Left ventricle myocardium inferior (tissue), 1 donor: ENCODE measurements at places on chromosomes 16 and 17. TPM values are rescaled to one million over a fixed set of nuclear protein-coding genes. Genes with fewer than 3 reads are reported as not detected.

GRCh38 chr16:28163699-28164098 is 48.1 kb downstream of the XPO6 start:
- no peak for DNase-seq

DNA sequence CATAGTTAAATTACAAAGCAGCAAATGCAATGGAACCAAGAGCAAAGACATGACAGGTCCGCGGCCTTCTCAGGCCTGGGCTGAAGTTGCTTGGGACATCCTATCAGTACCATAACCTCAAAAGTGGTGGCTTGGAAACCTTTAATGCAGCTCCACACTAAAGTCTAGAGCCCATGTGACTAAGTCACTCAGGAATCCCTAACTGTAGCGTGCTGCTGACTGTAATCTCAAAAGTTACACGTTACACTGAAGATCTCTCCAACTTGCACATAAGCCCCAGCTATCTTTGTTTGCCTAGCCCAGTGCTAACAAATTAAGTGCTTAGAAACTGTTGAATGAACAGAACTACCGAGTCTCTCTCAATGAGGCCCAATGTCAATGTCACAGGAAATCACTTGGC is 27.8 kb downstream of the NUP88 start:
- no peak for DNase-seq

DNA sequence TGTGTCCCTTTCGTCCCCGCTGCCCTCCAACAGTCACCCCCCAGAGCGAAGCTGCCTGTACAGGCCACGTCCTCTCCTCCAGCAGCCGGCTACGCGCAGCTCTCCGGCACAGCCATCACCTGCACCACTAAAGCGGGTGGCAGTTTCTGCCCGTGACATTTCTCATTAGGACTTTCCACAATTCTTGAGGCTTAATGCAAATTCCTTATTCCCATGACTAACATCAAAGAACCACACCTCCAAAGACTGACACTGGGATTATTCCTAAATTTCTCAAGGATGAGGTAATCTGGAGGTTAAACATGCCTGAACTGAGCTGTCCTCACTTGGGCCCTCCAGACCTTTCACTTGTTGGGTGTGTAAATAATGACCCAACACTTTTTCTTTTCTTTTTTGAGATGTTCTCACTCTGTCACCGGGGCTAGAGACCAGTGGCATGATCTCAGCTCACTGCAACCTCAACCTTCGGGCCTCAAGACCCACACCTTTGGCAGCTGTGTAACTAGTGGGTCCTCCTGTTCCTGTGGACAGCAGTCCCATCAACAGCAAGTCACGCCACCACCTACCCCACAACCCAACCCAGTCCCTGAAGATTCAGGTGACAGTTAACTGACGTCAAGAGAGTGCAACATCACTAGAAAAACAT is 11.7 kb downstream of the ANKRD11 start:
- DNase-seq: no peak

DNA sequence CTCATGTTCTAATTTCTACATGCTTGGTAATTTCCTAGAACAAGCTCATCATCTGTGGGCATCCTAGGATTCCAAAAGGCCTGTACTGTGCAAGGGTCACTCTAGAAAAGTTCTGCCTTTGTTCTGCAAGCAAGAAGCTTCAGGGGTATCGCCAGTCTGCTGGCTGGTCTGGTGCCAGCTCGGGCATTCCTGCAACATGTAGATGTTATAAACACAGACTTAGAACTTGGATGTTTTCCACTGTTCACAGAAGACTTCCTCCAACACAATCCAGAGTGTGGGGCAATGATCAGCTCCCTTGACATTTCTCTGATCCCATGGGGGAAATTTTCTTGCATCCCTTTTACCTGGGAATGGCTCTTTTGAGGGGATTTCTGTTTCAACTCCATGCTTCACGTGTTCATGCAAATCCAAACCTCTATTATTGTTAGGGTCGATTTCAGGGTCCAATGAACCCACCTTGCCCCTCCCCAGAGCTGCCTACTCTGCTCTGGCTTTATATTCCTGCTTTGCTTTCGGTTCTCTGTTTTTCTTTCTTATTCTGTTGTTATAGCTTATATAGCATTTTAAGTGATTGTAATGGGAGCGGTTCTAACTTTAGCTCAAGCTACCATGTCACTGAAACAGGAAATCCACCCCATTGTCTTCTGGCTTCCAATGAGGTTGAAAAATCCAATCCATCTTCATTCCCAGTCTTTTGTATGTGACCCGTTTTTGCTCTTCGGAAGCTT is 25.3 kb downstream of the UBE2O start:
- DNase-seq: no peak

GRCh38 chr16:31052114-31052513 is 18.8 kb downstream of the STX4 start:
- DNase-seq: no peak

- no peak for DNase-seq
These were observed 53.6 kb downstream of the GPRC5B start for GRCh38 chr16:19830902-19831560.

- no peak for DNase-seq
These were observed 2.5 kb downstream of the ITGAD start for GRCh38 chr16:31395647-31396046.

The SLC5A10 gene
- not detected for total RNA-seq

The CDRT15L2 gene
- not detected for total RNA-seq

The ENPP7 gene
- not detected for total RNA-seq

The CSH1 gene
- not detected for total RNA-seq

GRCh38 chr17:5950878-5951277 is 119.3 kb upstream of the WSCD1 start:
- no peak for DNase-seq

DNA sequence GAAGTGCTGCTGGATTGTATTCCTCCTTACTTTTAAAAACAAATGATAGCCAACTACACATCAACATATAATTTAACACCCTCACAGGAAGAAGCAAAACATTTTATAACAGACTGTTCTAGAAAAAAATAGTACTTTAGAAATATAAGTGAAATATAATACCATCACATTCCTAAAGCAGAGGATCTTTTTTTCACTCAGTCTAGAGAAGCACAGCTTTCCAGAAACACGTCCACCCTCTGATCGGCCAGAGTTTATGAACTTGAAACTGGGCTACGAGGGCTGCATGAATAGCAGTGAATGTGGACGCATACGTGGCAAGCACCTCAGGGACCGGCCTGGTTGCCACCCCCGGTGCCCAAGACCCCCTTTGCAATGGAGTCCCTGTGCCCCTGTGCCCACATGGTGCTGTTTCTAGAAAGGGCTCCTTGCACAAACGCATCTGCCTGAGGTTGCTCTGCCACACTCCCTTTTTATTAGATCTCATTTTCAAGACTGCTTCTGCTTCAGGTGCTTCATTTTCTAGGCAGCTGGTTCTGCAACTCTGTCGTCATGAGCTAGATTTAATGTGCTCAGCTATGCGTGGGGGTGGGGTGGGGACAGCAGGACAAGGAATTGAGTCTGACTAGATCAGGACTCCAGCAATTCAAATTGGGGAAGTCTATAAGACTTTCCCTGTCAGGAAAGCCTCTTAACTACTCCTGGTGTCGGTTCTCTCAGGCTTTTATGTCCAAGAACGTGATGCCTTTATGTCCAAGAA is 29.1 kb upstream of the ERN1 start:
- no peak for DNase-seq

DNA sequence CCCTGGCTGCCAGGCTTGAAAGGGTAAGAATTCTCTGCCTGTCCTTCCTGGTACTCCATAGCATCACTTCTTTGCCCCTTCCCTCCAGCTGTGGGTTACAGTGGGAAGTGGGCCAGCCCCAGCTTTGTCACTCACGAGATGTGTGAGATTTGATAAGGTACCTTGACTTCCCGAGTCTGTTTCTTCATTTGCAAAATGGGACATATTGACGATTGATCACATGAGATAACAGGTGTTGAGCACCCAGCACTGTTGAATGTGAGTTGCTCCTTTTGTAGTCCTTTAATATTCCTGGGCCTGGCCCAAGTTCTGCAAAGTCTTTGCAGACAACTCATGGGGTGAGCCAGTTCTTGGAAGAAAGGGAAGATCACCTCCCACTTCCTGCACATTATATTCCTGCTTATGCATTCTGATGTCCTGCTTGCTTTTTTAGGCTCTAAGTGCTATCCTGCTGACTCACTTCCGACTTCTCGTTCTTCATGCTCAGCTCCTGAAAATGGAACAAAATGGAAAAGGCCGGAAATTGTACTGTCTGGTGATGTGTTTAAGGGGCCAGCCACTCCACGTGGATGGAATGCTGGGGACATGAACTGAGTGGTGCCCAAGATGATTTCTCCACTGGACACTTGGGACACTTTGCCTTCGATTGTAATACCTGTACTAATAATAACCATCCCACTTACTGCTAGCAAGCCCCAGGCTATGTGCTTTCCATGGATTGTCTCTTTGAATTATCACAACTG is 8.3 kb upstream of the NLK start:
- DNase-seq: no peak

- no peak for DNase-seq
These were observed 5.0 kb downstream of the NKD1 start for GRCh38 chr16:50553182-50553710.

The KCNJ2 gene
- 44.8 TPM for total RNA-seq

DNA sequence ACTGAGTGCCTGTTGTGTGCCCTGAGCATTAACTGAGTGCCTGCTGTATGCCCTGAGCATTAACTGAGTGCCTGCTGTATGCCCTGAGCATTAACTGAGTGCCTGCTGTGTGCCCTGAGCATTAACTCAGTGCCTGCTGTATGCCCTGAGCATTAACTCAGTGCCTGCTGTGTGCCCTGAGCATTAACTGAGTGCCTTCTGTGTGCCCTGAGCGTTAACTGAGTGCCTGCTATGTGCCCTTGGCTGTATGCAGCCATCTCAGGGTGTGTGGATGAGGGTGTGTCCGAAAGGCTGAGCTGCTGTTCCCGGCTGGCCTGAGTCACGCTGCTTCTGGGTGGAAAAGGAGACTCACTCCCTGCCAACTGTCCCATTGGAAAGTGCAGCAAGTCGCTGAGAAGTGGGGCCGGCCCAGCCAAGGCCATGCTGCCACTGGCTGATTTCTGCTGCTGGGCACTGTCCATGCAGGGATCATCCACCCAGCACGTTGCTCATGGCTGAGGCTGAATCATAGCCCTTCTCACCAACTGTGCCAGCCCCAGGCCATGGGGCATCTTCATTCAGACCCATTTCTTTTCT is 113.8 kb downstream of the OR1D5 start:
- no peak for DNase-seq

The C16orf54 gene
- 0.63 TPM for total RNA-seq

The CD300LF gene
- 0.55 TPM for total RNA-seq

- DNase-seq: no peak
These were observed 40.5 kb downstream of the SHISA9 start for GRCh38 chr16:12941896-12942295.

GRCh38 chr17:81523402-81524038 is 4.7 kb upstream of the FSCN2 start:
- DNase-seq: no peak

The SCARF1 gene
- 12.2 TPM for total RNA-seq
